ENCODE measurements at places on chromosomes 16 and 17.

DNA sequence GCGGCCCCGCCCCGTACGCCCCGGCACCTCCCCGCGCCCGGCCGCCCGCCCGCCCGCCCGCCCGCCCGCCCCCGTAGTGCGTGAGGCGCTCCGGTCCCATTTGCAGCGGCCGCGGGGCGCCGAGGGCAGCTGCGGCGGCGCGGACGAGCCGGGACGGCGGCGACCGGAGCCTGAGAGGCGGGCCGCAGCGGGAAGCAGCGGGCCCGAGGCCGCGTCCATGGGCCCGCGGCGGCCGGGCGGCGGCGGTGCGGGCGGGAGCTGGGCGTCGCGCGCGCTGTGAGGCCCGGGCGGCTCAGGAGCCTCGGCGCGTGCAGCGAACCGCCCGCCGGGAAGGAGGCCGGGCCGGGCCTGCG lies at the start of gene MPRIP:
TSS of gene MPRIP (plus strand) at position 74 of the 353 bp plus-strand sequence. CDS start 392 bp downstream, outside the sequence.
- no peak for DNase-seq

- no peak for DNase-seq
Measured at GRCh38 chr16:85965125-85965524, 66.2 kb downstream of the IRF8 start.

GRCh38 chr17:48873209-48873608 lies 19.4 kb upstream of the ATP5MC1 start:
- DNase-seq = no peak

GRCh38 chr17:59802160-59802559 lies 90.6 kb downstream of the TUBD1 start:
- DNase-seq = no peak

- DNase-seq = no peak
Measured at GRCh38 chr17:68820825-68821481, 134.2 kb downstream of the ABCA8 start.

GRCh38 chr17:2075336-2076086 lies 20.6 kb downstream of the HIC1 start:
- no peak for DNase-seq

DNA sequence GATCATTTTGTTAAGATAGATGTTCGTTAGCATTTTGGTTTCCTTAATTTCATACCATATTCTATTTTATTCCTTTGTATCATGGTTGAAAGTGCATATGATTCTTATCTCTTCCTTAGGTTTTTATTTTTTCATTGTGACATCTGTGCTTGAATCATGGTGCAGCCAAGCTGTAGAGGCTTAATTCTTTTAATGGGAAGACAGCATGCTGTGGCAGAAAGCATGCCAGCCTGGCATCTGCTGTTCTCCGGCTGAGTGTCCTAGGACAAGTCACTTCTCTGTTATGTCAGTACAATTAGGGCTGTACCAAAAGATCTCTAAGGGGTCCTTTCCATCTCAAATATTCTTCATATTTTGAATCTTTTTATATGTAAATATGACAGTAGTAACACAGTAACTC lies 68.5 kb upstream of the PMFBP1 start:
- no peak for DNase-seq
